Immature natural killer cell (primary cell): ENCODE measurements at places on chromosomes 5 and 9. TPM values are rescaled to one million over a fixed set of nuclear protein-coding genes. Genes with fewer than 3 reads are reported as not detected.
A peak's percentile ranks its signal among the peaks of the same experiment; 100 is the strongest.

The FRMD3 gene
- polyA plus RNA-seq, result 2.6 TPM

- no peak for DNase-seq
Observed at GRCh38 chr5:32814141-32814540, 103.0 kb downstream of the NPR3 start.

DNA sequence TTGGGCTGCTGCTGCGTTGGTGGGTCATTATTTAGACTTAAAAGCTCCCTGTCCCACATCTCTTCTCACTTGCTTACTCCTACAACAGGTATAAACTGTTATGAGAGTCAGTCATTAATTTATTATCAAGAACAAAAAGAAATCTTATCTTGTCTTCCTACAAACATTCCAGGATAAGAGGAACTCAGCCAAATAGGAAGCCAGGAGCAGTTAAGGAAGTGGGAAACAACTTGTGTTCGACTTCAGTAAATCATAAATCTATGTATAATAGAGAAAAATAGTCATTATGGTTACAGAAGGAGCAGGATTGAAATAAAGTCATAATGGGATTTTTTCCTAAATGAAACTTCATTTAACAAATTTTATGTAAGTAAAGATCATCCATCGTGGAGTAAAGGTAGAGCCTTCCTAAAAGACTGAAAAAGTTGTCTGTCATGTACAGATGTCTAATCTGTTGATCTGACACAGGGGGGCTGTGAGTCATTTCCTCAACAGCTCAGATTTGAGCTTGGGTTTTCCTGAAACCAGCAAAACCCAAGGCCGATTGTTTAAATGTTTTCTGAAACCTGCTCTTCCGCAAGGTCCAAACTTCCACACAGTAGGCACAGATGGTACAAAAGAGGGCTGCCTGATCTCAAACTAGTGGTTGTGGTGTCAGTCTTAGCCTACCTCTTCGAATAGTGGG lies 25.3 kb upstream of the LRRTM2 start:
- no peak for DNase-seq

The CTXN3 gene
- polyA plus RNA-seq, result not detected

The DENND4C gene
- 40.6 TPM for polyA plus RNA-seq

GRCh38 chr9:35267710-35268109 lies 105.9 kb downstream of the UNC13B start:
- no peak for DNase-seq

The AFAP1L1 gene
- polyA plus RNA-seq, result 0.83 TPM

The SPINK6 gene
- polyA plus RNA-seq, result not detected

The PCDHGB3 gene
- polyA plus RNA-seq, result 0.15 TPM

DNA sequence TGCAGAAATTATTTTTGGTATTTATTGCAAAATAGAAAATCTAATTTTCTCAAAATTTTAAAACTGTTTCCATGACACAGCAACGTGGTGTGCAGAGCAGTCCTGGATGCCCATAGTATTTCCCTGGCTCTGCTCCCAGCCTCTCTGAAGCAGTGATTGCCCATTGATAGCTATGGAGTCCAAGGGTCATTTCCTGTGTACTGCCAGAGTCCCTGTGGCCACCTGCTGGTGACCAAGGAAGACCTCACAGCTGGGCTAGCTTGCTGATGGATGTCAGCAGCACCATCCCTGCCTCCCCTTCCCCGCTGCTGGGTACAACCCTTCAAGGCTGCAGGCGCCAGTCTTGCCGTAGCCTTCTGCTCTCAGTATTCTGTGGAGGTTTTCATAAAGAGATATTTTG lies 184.1 kb downstream of the DIRAS2 start:
- no peak for DNase-seq

DNA sequence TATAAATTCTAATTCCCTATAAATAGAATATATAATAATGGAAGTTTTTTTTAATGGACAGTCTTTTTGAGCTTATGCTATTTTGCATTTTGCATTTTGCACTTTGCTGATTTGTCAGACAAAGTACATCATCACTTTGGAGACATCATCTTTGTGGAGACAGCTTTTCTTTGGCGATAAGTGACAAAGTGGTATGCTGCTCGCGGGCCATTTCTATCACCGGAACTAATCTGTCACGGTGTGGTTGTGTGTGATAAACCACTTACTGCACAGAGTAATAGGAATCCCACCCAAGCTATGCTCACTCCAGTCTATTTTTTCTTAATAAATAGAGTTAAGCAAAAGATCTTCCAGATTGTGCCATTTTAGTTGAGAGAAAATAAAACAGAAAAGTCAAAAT lies 133.1 kb downstream of the MACIR start:
- no peak for DNase-seq

The SLC1A3 gene
- polyA plus RNA-seq, result not detected

- no peak for DNase-seq
Observed at GRCh38 chr5:151007430-151008209, 12.8 kb upstream of the GPX3 start.

GRCh38 chr5:78522476-78523260 lies 125.9 kb downstream of the LHFPL2 start:
- no peak for DNase-seq

DNA sequence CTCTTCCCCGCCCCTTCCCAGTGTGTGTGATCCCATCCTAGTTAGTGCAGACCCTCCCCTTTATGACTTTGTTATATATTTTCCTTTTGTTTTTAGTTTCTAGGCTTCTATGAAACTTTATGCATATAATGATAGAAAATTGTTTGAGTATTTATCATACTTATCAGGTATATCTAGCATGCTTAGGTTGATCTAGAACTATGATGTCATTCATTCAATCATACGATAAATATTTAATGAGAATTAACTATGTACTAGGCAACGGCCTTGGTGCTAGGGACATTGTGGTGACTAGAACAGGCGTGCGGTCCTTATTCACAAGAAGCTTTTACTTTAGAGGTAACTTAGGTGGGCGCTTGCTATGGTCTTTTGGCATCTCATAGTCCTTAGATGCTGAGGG lies 13.6 kb upstream of the ANKRD55 start:
- no peak for DNase-seq

GRCh38 chr5:130402906-130403305 lies 498.6 kb downstream of the CHSY3 start:
- no peak for DNase-seq

GRCh38 chr5:56356836-56357160 lies 123.7 kb upstream of the ANKRD55 start:
- no peak for DNase-seq

DNA sequence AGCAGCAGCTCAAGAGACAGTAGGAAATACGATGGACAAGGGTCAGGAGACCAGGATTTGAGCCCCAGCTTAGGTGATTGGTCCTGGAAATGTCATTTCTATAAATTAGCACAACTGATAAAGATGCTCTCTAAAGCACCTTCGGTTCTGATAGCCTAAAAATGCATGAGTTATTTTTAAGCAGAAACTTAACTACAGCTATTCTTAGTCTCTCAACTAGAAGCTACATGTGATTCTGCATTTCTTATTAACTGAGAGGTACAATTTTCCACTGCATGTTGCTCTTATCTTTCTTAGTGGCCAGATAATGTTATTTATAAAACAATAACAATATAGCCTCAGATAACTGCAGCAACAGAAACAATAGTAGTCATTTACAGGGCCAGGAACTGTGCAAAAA lies 136.4 kb downstream of the GRIA1 start:
- no peak for DNase-seq

DNA sequence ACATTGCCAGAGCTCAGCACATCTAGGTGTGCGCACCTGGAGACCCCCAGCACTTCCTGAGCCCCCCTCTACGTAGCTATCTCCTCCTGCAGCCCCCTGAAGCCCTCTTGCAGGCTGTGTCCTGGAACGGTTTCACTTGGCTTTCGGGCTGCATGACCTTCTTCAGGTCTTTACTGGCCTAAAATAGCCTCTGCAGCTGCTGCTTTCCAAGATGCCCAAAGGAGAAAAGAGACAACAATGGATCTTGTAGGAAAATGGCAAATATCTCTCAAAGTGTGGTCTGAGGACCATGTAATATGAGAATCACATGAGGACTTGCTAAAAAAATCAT lies 6.6 kb upstream of the ERMP1 start:
- DNase-seq, result no peak

GRCh38 chr5:117149312-117149711 lies 574.7 kb upstream of the SEMA6A start:
- no peak for DNase-seq

GRCh38 chr5:88419931-88420330 lies 151.3 kb upstream of the TMEM161B start:
- no peak for DNase-seq

The TMCO6 gene
- polyA plus RNA-seq, result 7.6 TPM

The UBAC1 gene
- 28.3 TPM for polyA plus RNA-seq

DNA sequence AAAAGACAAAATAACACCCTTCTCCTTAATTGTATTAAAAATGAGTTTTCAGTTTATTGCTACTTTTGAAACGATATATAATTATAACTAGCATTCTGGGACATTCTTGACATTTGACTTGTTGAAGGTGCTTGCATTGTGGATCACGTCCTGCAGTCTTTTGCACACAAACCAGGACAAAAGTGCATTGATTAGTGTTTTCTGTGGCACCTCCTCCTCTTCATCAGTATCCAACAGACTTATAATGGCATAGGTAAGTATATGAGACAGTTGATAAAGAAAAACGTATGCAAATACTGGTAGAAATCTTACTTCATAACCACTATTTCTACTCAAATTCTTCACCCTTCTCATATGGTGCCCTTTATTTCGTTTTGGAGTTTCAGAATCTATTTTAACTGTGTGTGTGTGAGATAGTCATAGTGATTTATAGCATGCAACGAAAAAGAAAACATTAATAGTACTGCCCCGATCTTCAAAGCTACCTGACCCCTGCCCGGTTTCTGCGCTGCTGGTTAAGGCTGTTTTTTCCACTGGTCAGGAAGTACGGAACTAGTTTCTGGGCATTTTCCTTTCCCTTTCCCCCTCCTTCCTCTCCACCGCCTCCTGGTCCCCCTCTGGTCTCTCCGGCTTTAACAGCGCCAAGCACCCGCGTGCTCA lies 639 bp upstream of the RASA1 start:
- DNase-seq, result no peak

DNA sequence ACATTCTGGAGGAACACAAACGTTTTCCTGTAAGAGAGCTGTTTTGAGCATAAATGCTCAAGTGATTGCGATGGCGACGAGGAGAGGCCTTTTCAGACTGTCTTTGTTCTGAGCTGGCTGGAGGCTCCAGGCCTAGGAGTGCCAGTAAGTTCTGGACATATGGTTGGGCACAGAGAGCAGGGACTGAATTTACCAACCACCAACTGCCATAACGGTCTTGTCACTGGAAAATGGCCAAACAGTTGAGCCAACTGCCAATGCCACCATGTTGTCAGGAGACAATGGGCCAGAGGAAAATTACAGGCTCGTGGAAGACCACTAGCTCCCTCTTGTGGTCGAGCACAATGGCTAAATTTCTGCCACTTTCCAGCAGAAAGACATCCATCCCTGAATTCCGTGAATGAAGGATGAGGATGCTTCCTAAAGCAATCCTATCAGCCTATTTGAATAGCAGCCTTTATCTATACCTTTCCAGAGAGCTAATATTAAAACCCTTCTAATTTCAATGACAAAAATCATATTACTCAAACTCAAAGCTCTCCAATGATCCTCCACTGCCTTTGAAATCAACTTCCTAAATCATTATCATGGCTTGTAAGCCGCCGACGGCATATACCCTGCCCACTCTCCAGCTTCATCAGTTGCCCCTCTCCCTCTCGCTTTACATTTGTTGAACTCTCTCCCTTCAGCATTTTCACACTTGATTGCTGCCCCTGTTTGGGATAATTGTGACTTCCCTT lies 66.9 kb upstream of the GLIS3 start:
- no peak for DNase-seq

DNA sequence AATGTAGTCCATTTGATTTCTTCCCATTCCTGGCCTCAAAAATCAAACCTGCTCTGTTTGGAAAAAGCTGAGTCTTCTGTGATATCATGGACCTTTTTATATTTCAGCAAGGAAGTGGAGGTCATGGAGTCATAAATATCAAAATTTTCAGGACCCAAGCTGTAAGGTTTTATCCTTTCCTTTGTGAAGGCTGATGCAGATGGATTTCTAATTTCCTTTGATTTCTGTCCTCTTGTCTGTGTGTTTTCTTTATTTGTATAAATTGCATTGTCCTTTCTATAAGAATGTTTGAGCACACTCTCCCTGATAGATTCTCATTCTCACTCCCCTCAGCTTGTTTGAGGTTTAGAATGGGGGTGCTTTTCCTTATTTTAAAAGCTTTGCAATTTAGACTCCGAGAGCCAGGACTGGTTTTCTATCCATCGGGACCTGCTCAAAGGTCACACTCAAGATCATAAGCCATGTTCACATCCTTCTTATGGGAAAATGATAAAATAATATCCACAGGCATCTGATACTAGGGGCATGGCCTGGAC lies 127.4 kb upstream of the TMEM161B start:
- no peak for DNase-seq

The SH3PXD2B gene
- polyA plus RNA-seq, result not detected

DNA sequence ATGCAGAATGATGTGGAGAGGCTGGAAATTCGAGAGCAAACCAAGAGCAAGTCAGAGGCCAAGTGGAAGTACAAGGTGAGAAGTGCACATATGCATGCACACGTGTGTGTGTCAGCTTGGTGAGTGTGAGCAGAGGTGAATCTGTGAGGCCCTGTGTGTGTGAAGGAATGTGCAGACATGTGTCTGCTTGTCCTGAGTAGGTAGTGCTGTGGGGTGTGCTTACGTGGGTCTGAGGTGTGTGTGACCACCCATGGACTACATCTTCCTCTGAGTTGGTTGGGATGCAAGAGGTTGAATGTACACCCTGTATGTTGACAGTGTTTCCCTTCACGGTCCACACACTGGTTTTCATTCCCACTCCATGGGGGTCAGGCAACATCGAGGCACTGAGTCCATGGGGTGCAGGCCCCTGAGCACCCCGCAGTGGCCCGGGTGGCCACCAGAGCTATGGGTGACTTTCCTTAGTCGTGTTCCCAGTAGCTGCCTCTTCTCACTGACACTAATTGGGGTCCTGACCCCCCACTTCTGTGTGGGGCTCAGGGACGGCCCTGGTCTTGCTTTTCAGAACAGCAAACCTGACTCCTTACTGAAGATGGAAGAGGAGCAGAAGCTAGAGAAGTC lies 86.7 kb downstream of the PHF2 start:
- DNase-seq, result no peak

- no peak for DNase-seq
Observed at GRCh38 chr5:31027721-31028120, 165.8 kb upstream of the CDH6 start.

- no peak for DNase-seq
Observed at GRCh38 chr5:4420681-4421080, 719.4 kb upstream of the ADAMTS16 start.

DNA sequence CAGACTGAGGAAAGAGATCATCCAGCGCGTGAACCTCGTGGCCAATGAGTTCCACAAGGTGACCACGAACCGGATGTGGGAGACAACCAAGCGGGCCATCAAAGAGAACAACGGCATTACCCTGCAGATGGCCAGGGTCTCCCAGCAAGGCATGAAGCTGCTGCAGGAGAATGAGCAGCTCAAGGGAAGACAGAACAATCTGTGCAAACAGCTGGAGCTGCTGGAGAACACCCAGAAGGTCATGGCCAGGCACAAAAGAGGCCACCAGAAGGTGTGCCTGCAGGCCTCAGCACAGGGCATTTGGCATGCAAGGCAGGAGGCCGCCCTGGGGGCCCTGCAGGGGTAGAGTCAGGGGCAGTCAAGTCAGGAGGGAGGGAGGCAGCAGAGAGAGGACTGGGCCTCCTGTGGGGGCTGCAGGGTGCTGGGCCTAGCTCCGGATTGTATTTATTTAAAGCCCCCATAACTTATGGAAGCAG lies 4.2 kb downstream of the PTRH1 start:
- peak; percentile 47 for DNase-seq

The IFNB1 gene
- polyA plus RNA-seq, result not detected
